Naive thymus-derived CD8-positive, alpha-beta T cell (primary cell): ENCODE measurements at places on chromosomes 4 and X. TPM values are rescaled to one million over a fixed set of nuclear protein-coding genes. Genes with fewer than 3 reads are reported as not detected.

- DNase-seq = no peak
Measured at GRCh38 chr4:123446865-123447474, 50.4 kb downstream of the SPRY1 start.

NALF2 gene
- not detected for total RNA-seq

CORIN gene
- 0.31 TPM for total RNA-seq

GRCh38 chr4:99399017-99399416 is 36.1 kb downstream of the ADH7 start:
- no peak for DNase-seq

VCX3B gene
- not detected for total RNA-seq

DNA sequence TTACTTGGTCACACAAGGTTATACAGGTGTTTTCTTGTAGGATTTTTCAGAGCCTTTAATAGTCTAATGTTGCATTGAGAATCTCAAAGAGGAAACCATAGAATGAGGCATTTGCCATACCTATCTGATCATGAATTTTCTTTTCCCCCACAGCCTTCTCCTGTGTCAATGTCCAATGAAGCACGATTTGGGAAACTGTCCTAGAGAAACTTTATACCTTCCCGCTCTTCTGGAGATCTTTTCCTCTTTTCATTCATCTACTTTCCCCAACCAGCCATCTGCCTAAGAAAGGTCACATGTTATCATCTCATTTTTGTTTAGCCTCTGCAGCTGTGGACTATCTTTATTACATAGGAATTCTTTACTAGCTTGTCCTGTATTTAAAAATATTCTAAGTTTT is 19.9 kb downstream of the VSIG4 start:
- DNase-seq = no peak

GRCh38 chrX:20265726-20266681 is 705 bp downstream of the RPS6KA3 start:
- peak; percentile 1 for DNase-seq

GRCh38 chrX:76420237-76420636 is 7.3 kb upstream of the MAGEE1 start:
- no peak for DNase-seq

DNA sequence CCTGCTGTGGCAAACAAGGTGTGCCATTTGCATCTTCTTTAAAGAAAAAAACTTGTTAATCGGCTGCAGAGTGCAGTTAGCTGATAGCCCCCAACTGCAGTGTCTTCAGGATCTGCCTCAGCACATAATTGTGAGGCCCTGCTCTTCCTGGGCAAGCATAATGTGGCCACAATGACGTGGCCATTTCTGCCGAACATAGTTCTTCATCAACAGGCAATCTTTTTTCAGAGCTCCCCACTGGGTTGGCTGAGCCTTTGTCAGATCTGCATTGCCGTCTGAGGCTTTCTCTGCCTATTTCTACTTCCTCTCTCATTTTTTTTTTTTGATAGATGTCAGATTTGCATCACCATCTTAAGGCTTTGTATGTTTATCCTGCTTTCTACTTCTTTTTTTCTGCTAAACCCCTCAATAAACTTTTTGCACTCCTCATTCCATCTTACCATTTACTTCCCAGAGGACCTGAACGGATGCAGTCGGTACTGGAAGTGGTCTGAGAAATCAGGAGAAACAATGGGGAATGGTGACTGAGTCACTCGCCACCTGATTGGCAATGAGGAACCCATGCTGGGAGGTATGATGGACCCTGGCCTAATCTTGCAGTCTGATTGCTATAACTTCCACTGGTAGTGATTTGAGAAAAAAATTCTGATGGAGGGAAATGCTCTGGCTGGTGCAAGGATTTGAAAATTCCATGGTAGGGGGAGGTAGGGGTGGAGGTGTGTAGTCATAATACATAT is 21.2 kb upstream of the TAB3 start:
- DNase-seq = no peak

DNA sequence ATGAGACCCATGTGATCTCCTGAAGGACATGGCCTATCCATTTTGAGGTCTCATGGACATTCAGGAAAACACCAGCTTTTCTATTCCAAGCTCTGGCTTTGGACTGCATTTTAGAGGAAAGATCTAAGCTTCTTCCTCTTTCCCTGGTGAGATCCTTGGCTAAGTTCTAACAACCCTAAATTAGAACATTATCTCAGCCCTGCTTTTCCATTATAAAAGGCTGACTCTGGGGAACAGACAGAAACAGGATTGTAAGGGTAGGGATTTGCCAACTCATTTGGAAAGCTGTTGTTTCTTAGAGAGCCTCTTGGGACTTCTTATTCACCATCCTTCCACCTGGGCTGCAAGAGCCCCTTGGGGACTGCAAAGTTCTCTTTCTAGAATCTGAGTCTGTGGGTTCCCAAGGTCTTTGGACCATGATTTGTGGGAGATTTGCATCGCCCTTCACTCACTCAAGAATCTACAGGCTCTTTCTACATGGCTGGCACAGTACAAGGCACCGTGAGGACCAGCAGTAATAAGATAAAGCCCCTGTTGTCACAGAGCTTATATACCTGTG is 146.9 kb downstream of the FNIP2 start:
- DNase-seq = no peak

GRCh38 chr4:123480706-123481418 is 84.3 kb downstream of the SPRY1 start:
- DNase-seq = no peak

GRCh38 chrX:40406330-40406859 is 174.4 kb upstream of the ATP6AP2 start:
- DNase-seq = no peak

DNA sequence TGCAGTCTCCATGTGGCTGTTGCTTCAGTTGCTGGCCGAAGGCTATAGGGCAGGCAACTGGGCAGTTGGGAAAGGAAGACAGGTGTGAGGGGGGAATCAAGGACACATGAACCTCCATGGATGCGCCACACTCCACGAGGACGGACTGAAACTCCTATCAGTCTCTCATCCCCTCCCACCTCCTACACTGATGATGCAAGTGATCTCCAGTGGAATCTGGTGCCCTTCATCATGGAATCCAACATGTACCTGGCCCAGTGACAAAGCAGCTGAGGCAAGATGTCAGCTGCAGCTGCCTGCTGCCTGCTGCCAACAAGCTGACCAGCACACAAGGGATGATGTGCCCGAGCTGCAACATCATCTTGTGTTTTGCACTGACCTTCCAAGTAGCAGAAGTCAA is 26.0 kb upstream of the MGST2 start:
- no peak for DNase-seq

- DNase-seq = no peak
Measured at GRCh38 chr4:87947381-87948160, 27.9 kb upstream of the SPP1 start.

DMRTC1 gene
- total RNA-seq = 1.2 TPM

LRAT gene
- total RNA-seq = not detected

DNA sequence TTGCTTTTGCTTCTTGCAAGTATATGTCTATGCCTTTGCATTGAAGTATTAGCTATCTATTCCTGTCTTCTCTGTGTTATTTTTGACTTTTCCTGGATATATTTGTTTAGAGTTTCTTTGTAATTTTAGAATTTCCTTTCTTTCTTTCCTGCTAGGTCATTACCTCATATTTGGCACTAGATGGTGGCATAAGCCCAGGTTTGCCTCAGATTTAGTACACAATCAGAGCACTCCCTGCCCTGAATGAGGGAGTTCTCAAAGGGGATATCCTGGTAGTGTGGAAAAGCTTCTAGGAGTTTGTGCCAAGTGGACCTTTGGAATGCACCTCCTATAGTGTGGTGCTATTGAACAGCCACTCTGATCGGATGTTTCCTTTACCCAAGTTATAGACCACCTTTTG is 181.6 kb downstream of the UGT8 start:
- DNase-seq = no peak

- no peak for DNase-seq
Measured at GRCh38 chr4:33262824-33263223, 2542.7 kb downstream of the PCDH7 start.

DNA sequence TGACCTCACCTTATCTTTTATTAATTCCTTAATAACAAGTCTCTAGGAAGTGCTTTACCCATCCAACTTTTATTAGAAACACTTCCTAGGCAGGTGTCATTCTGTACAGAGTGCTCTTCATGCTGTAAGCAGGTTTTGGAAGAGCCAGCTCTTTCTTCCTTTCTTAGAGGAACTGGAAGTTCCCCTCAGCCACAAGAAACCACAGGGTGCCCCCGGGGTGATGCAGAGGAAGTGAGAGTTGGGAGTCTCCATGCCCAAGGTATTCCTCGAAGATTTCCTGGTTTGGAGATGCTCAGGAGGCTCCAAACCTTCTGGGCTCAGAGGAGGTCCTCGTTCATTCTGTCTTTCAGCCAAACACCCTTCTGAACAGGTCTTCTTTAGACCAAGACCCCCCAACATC is 83.8 kb downstream of the EGF start:
- no peak for DNase-seq

DNA sequence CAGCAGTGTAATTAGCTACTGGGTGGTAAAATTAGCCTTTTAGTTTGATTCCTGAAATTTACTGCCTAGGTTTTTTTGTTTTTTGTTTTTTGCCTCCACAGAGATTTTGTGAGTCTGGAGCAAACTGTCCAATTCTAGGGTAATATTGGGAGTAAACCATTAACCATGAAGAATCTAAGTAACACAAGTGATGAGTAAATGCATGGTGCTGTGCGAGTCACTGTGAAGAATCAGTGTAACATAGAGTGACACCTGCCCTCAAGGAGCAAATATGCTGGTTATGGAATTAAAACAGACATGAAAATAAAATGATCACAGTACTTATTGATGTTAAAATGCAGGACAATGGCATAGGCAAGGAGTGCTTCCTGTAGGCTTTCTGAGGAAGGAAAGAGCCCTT is 60.1 kb downstream of the LRP2BP start:
- no peak for DNase-seq

ZBTB49 gene
- 13.1 TPM for total RNA-seq

CLIC2 gene
- total RNA-seq = 0.73 TPM

GRCh38 chrX:71627588-71628404 is 9.5 kb upstream of the CXCR3 start:
- DNase-seq = no peak

DNA sequence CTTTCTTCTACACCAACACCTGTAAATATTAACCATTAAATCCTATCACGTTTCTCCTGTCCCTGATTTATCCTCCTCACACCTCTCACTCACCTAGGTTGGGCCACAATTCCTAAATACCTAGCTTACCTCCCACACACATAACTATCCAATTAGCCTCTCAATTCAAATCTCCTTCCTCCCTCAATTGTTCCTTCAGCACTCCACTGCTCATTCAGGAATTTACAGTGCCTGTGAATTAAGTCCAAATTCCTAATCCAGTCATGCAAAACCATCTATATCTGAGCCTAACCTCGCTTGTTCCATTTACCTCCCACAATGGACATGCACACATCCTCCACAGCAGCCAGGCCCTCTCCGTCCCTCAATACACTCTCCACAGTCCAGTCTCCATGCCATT is 17.5 kb downstream of the ANXA5 start:
- no peak for DNase-seq

PROM1 gene
- not detected for total RNA-seq

F9 gene
- total RNA-seq = not detected

TMEM255A gene
- total RNA-seq = 0.23 TPM

- DNase-seq = no peak
Measured at GRCh38 chr4:3387154-3387942, 54.4 kb upstream of the HGFAC start.

SYTL5 gene
- total RNA-seq = not detected

DNA sequence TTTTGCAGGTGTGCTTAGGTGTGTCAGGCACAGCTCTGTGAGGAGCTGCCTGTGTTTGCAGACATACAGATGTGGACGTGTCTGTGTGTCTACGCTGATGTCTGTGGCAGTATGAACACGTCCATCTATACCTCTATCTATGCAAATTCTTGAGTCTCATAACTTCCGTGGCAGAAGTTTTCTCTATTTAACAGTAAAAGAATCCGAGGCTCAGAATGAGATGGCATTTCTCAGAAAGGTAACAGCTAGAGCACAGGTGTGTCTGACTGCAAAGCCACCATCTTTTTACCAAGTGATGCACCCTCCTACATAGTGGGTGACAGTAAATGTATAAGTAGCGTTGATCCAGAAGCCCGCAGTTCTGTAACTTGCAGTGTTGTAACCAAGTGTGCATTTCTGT is 39.9 kb upstream of the CYP4V2 start:
- DNase-seq = no peak

UGT8 gene
- 0.60 TPM for total RNA-seq

DNA sequence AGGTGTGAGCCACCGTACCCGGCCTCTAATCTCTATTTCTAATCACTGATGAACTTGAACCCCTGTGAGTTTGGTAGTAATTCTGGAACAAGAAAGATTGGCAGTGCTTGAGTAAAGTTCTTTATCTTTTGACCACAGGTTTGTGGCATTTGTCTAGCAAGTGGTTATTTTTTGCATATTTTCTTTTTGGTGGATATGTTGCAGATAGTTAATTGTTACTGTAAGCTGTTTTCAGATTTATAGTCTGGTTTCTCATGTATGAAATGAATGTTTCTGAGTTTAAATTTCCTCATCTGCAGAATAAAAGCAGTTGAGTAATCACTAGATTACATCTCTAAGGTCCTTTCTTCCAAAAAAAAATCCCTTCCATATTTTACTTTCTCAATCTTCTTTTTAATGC is 105.2 kb downstream of the GASK1B start:
- DNase-seq = no peak

- no peak for DNase-seq
Measured at GRCh38 chr4:137467537-137467936, 64.8 kb downstream of the PCDH18 start.

DNA sequence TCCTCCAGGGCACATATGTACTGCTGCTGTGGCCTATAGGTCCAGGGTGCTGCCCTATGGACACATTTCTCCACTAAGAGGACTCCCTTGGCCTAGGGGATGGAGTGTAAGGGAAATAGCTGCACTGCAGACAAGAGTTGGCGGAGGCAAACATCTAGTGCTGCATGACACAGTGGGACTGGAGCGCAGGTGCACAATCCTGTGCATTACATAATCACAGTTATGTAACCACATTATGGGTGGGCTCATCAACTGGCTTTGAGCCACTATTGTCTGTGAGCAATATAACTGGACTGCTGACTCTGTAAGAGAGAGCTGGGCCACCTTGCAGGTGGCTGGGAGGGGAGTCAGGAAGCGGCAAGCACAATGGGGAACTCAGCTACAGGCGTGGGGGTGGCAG is 3.2 kb upstream of the TIGD2 start:
- DNase-seq = no peak

GRCh38 chr4:4838936-4839810 is 20.3 kb upstream of the MSX1 start:
- DNase-seq = no peak

DNA sequence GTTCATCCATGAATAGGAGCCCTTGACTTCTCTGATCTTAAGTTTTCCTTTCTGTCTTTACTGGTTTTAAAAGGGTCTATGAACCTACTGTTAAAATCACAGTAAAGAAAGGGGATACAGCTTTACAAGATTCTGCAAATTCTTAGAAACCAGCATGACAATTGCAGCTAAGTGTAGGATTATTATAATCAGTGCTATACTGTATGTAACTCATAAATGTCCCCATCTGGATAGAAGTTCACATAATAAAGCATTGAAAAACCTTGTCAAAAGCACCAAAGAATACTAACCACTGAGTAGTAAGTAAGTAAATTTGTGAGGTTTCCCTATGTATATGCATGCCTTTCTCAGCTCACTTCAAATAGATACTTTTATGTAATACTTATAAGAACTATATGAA is 724.6 kb downstream of the CENPC start:
- DNase-seq = no peak

MGAT4D gene
- not detected for total RNA-seq

MAGEA11 gene
- total RNA-seq = not detected

IQSEC2 gene
- total RNA-seq = 0.36 TPM
